ENCODE measurements at places on chromosomes 3 and 15.

DNA sequence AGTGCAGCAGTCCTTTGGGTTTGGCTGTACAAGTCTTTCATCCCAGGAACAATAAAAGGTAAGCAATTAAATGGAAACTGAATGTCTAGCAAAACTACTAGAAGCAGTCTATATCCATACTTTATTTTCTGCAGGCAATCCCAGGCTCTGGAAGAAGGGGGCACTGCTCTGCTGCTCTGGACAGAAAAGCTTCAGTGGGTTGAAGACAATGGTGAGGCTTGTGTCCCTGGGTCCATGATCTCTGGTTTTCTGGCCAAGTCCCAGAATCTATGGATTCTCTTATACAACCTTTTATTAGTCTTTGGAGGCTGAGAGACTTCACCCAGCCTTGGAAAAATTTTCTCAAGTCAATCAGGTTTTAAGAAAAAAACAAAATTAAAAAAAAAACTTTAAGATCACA is 35.6 kb downstream of the SCAP start:
- DNase-seq = no peak

DNA sequence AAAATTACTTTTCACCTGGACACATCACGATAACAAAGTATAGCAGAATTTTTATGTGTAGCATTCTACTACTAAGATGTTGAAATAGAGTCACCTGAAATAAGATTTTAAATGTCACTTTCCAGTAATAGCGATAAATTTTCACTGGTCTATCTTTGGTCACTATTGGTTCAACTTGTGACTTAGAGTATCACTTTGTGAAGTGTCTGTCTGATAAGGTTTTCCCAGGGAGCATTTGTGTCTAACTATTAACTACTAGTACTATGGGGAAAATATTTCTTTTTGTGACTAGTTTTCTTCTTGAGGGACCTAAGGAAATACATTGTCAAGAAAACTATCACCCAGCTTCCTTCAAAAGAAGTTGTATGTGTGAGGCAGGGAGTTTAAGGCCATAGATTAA is 11.0 kb downstream of the TRPC1 start:
- no peak for DNase-seq

DNA sequence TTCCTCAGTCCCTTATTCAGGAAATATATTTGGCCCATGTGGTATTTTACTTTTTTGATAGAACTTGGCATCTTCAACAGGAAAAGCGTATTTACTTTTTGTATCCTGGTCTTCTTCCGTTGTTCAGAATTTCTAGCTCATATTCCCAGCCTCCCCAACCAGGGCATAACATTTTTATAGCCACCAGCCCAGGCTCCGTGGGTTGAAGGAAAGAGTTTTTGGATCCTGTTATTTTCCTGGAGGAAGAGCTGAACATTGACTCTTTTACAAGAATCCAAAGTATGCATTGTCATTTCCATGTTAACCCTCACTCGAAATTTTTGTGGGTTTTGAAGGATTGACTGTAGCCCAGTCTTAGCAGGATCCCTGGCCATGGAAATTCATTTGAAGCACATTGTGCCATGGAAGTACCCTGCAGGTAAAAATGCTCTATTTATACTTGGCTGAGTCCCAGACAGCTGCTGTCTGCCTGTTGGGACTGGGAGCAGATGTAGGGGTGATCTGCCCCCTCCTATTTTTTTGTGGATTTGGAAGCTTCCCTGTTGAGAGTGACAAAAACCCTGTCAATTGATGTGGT is 98.8 kb downstream of the AKAP13 start:
- no peak for DNase-seq

DNA sequence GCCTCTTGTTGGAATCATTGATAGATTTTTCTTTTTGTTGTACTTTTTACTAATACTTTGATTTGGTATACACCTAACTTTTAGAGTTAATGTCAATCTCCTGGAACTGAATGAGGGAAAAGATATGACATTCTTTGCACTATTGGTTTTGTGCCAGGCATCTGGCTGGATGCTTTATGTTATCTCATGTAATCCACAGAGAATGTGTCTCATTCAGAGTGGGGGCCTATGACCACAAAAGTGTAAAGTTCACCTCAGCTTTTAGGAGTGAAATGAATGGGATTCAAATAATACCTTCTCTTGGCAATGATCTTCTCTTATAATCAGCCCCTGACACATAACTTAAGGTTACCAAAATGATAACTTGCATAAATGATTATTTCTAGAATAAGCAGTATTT is 329.1 kb upstream of the ROPN1 start:
- DNase-seq = no peak

DNA sequence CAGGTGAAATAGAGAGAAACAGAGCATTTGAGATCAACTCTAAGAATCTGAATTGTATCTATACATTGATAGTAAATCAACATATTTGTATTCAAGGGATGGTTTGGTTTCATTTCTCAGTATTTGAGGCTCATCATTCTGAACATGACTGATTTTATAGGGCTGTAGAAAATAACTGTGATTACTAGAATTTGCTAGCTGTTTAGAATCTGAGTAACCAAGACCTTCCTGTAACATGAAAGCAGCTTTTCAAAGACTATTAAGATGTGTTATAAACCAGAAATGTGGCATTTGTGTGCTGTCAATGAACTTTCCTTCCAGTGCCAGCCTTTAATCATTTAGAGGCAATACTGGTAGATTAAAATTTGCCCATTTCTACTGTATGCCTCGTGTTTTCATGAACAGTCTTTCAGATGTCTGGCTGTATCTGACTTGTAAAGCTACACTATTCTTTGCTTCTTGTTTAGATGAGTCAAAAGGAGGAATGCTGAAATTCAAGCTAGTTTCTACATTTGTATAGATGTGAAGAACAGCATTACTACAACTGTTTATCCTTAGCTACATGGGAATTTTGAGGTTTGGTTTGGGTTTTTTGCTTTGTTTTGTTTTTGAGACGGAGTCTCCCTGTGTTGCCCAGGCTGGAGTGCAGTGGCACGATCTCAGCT is 137.3 kb upstream of the BHLHE40 start:
- no peak for DNase-seq

DNA sequence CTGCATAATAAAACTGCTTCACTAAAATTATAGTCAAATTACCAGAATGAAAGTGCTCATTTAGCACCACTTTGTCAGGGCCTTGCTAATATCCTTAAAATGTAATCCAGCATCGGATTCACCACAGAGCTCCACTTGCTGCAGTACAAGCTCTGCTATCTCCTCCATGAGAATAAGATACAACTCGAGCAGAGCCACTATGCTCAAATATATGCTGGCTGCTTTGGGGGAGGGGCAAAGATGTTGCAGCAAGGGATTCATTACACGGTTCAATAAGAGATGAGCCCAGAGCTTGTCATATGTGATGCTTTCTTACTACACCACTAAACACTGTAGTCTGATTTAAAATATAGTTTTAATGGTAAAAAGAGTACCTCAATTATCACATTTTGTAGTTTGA is 72.2 kb downstream of the DLG1 start:
- DNase-seq = no peak

DNA sequence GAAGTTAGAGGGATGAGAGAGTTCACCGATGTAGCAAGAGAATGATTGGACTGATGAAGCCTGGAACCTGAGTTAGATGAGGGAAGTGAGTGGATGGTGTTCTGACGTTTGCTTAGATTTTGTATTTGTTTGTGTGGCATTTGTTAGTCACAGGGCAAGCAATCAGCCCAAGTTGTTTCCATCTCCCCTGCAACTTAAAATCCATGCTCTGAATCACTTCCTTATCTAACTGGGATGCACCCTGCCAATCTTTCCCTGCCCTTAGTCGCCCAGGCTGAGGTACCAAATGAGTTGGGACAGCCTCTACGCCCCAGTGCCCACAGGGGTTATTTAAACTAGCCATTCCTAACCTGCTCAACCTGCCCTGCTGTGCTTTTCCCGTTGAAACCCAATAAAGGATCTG is 12.6 kb downstream of the PAQR5 start:
- DNase-seq = no peak

- no peak for DNase-seq
These were observed 9.1 kb upstream of the PDCD6IP start for GRCh38 chr3:33789183-33789954.

GRCh38 chr3:124248471-124249028 is 256.6 kb upstream of the ROPN1 start:
- no peak for DNase-seq

- DNase-seq = no peak
These were observed 66.2 kb downstream of the NMNAT3 start for GRCh38 chr3:139611528-139611927.

GRCh38 chr3:190183121-190183520 is 62.4 kb upstream of the P3H2 start:
- DNase-seq = no peak

GRCh38 chr3:189537135-189537534 is 94.1 kb upstream of the TP63 start:
- DNase-seq = no peak

DNA sequence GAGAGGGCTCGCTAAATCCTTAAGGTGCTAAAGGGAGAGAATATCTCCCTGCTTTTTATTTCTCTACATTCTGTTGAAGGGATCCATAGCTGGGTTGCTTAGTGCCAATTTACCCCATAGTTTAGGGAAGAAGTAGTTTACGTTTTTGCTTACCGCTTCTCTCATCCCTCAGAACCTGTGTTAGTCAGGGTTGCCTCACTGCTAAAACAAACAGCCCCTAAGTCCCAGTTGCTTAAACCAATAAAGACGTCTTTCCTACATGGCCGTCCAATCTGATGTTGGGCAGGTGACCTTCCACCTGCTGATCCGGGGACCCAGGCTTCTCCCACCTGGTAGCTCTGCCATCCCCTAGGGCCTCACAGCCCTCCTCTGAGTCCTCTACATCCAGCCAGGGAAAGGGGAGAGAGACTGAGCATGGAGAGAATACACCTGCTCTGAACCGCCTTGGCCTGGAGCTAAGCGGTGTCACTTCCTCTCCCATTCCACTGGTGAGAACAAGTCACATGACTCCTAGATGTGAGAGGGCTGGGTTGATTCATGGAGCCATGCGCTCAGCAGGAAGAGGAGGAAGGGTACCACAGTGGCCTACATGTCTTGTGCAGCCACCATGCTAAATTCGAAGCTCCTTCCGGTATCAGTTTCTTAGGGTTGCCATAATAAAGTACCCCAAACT is 26.3 kb downstream of the DNASE1L3 start:
- no peak for DNase-seq

DNA sequence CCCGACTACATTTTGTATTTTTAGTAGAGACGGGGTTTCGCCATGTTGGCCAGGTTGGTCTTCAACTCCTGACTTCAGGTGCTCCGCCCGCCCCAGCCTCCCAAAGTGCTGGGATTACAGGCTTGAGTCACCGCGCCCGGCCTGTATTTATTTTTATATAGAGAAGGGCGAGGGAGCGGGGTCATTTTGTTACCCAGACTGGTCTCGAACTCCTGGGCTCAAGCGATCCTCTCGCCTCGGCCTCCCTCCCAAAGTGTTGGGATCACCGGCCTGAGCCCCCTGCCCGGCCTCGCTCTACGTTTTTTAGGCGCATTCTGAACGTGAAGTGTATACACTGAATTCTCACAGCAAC is 514 bp upstream of the PPP4R2 start:
- DNase-seq = no peak

GRCh38 chr15:92095693-92096092 is 242.2 kb downstream of the SLCO3A1 start:
- DNase-seq = no peak

DNA sequence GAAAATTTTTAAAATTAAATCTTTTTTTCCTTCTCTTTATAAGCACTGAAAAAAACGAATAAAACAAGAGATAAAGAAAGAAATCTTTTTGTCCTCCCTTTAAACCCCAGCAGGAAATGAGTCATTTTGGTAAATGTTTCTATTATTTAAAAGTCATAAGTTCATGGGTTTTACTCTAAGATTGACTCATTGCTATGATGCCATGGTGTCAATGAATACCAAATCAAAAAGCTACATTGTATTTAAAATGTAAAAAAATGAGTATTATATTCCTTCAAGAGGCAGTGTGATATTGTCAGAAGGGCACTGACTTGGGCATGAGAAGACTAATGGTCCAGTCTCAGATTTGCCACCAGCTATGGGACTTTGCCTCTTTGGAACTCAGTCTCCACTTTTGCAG is 303.4 kb upstream of the DNAJC19 start:
- no peak for DNase-seq

DNA sequence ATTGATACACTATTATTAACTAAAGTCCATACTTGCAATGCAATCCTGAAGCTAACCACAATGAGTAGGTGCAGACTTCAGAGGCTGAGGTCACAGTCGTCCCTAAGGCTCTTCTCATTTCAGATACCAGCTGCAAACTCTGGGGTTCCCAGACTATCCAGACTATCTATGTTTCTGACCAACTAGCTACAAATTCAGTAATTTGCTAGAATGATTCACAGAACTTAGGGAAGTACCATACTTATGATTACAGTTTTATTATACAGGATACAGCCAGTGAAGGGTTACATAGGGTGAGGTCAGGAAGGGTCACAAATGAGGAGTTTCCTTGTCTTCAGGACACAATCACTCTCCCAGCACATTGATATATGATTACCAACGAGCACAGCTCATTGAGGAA is 36.5 kb downstream of the PPM1L start:
- no peak for DNase-seq

DNA sequence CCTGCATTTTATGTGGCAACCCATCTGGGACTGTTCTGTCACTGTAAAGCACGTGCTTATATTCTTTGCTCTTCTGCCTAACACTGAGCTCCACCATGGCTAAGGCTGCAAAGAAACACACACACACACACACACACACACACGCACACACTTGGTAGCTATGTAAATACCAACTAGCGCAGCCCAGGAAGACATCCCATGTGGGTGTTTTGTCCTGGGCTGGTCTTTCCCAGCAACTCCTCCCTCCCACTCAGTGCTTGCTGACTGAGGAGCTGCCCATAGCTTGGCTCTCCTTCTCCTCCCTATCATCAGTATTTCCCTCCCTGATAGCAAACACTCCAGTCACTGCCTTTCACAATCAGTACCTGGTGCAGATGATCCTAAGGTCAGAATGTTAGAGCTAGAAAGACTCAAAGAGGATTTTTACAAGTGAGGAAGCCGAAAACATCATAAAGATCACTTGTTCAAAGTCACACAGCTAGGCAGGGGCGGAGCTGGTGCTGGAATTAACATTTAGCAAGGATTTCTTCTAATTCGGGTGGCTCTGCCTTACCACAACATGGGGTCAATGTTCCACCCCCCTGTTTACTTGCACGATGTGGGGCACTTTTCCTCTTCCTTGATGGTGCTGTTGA is 377.1 kb upstream of the TBL1XR1 start:
- DNase-seq = no peak

Measured in stimulated activated CD8-positive, alpha-beta memory T cell treated with anti-CD3 and anti-CD28 coated beads, Interleukin-15, amount 100 ng/mL, for 4 hours (primary cell).